ENCODE measurements at places on chromosomes 2 and 18.

- DNase-seq = no peak
Observed at GRCh38 chr18:11872479-11873136, 21.4 kb downstream of the CHMP1B start.

- DNase-seq = no peak
Observed at GRCh38 chr2:129369437-129369836, 610.0 kb upstream of the RAB6C start.

GRCh38 chr2:59790186-59791003, 763.1 kb downstream of the BCL11A start:
- no peak for DNase-seq

DNA sequence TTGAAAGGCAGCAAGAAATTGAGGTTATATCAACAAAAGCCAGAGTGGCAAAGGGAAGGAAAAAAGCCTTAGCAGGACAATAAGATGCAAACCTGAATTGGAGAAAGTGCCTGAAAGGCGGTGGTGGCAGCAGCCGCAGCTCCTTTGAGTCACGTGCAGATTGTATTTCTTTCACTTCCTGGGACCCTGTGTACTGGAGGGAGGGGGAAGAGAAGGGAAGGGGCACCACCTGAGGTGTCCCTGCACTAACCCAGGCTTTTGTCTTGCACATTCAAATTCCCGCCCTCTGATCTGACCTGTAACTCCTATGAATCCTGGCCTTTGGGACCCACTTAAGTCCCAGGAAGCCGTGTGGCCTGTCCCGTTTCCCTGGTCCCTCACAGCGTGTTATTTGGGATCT, 326.1 kb upstream of the SKOR2 start:
- no peak for DNase-seq

DNA sequence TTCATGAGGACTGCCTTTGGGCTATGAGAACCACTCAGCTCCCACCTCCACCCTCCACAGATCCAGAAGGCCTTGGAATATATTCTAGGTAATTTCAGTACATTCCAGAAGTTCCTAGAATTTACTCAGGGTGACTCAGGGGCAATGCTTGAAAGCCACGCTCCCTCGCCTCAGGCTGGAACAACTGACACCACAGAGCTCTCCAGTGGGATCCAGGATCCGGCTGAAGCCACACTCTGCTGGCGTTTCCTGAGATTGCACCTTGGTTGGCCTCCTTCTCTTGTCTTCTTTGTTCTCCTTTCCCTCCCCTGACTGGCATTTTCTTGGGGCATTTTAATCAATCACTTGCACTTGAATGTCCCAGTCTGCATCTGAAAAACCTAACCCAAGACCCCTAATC, 92.6 kb upstream of the KCNE4 start:
- peak; percentile 67 for DNase-seq

DNA sequence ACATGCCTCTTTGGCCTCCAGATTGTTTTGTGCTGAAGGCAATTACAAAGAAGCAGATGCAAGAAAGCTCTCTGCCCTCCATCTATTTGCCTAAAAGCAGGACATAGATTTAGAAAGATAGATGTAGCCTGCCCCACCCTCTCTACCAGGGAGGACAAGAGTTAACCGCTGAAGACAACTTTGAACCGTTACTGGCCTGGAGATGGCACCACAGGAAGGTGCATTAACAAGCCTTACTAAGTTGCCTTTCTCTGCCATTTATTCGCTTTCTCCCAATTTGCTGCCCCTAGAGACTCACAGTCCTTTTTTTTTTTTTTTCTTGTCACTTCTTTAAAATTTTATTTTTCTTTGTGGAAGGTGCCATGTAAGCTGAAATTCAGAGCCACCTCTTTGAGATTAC, 28.8 kb upstream of the RMDN2 start:
- no peak for DNase-seq

DNA sequence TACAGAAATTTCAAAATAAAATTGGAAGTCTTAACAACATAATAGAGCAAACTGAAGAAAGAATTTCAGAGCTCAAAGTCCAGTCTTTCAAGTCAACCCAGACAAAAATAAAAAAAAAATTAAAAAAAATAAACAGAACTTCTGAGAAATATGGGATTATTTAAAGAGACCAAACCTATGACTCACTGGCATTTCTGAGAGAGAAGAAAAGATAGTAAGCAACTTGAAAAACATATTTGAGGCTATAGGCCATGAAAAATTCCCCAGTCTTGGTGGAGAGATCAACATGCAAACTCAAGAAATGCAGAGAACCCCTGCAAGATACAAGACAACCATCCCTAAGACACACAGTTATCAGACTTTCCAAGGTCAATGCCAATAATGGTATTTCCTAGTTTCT, 167.4 kb downstream of the RNF144A start:
- no peak for DNase-seq

- DNase-seq = no peak
Observed at GRCh38 chr2:26723475-26723874, 31.0 kb downstream of the KCNK3 start.

- peak; percentile 58 for DNase-seq
Observed at GRCh38 chr2:202643012-202643858, 8.5 kb downstream of the FAM117B start.

DNA sequence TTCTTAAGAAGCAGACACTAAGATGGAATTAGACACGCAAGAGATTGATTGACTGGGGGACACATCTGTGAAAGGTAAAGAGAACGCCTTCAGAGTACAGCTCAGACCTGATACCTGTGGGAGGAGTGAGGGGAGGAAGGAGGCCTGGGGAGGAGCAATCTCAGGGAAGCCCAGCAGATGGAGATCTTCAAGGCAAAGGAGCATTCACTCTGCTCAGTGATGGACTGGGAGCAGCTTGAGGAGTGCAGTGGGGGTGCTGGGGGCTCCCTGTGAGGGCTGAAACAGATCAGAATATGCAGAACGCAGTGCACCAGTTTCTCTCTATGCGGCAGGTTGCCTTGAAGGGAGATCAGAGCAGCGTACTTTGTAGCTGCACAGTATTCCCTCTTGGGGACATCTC, 103.7 kb upstream of the ATP8B1 start:
- DNase-seq = no peak

DNA sequence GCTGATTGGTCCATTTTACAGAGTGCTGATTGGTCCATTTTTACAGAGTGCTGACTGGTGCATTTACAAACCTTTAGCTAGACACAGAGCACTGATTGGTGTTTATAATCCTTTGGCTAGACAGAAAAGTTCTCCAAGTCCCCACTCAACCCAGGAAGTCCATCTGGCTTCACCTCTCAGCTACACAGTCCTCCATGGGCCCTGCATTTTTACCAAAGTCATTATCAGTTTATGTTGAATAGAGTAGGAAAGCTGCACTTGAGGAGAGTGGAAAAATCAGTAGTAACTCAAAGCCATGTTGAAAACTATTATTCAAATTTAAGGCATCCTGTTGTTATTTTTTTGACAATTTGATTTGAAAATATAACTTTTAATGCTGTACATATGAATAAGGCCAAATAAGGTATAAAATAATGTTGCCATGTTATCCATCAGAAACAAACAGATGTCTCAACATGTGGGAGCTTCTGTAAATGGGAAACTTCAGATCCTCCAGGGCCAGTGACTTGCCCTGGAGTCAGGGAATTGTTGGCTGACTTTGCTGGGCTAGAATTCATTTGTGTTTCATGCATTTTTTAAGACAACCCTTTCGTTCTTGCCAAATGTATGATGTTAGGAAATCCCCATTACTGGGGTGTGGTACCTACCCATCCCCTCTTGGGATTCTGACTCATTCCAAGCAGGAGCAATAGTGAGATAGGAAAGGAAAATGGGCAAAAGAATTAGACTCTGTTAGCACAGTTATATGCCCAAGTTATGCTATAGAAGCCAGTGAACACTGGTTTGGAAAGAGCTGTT, 37.8 kb upstream of the CCDC195 start:
- DNase-seq = peak; percentile 39

GRCh38 chr2:44325897-44326296, 35.4 kb downstream of the PREPL start:
- DNase-seq = no peak

GRCh38 chr18:62702259-62702658, 13.1 kb upstream of the PHLPP1 start:
- no peak for DNase-seq

GRCh38 chr18:11047156-11047555, 102.2 kb downstream of the PIEZO2 start:
- DNase-seq = no peak

GRCh38 chr2:160205505-160205904, 5.4 kb upstream of the ITGB6 start:
- DNase-seq = peak; percentile 83

DNA sequence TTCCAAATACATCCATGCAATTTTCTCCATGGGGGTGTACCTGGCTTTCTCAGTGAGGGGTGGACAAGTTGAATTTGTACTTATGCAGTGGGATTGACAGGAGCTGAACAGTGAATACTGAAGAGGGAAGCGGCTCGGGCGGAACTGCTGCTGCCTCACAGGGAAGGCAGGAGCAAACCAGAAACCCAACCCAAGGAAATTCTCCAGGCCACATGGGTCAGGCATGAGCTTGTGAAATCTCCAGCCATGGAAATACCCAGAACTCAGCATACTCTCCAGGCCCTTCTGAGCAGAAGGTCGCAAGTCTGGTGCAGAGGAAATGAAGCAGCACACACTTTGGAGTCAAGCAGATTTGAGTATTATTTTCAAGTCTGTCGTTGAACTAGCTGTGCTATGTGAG, 26.5 kb upstream of the INO80C start:
- DNase-seq = peak; percentile 84

DNA sequence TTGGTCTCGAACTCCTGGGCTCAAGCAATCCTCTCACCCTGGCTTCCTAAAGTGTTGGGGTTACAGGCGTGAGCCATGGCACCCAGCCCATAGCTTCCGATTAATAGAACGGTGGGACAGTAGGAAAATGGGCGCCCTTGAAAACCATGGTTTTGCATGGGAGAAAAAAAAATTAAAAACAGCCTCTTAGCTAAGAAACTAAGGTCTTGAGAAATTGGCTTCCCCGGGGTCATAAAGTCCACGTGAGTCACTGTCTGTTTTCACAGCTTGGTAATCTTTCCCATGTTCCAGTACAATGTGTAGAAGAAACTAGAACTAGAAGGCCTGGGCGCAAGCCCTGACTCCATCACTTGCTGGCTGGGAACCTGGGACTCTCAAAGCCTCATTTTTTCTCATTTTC, 20.7 kb downstream of the B3GNT2 start:
- DNase-seq = peak; percentile 98

- no peak for DNase-seq
Observed at GRCh38 chr2:172431463-172431862, 4.1 kb downstream of the ITGA6 start.

- DNase-seq = no peak
Observed at GRCh38 chr2:96872591-96873349, 2.9 kb upstream of the SEMA4C start.

GRCh38 chr18:34972765-34973414, 68.3 kb upstream of the MAPRE2 start:
- DNase-seq = no peak

- peak; percentile 41 for DNase-seq
Observed at GRCh38 chr2:110173523-110173922, 31.3 kb downstream of the NPHP1 start.

- no peak for DNase-seq
Observed at GRCh38 chr2:2664989-2665833, 334.1 kb upstream of the MYT1L start.

DNA sequence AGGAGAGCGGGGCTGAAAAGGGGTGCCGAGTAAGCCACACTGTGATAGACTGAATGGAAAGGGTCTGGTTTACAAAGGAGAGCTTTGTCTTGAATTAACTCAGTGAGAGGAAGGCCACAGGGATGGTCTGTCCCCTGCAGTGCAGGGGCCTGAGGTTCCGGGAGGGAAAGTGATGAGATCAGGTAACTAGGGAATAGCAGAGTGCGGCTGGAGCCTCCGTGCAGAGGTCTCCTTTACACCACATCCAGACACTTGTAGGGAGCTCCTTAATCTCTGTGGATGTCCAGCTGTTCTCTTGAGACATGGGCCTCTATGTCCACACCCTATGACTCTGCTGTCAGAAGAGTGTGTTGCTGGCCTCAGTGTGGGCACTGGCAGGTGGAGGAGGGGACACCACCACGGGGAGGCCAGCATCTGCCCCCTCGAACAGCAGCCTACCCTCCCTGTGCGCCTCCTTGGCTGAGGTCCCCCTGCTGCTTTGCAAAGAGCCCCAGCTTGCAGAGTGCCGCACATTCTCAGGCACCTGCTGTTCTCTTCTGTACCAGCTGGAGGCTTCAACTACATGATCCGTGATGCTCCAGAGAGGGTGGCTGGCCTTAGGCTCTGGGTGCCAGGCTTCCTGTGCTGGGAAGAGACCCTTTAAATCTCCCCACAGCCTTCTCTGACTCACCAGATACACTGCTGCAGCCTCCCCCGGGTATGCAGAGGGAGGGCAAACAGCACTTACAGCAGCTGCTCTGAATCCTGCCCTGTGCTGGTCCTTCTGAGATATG, 25.9 kb downstream of the ENOSF1 start:
- no peak for DNase-seq

- peak; percentile 100 for DNase-seq
Observed at GRCh38 chr2:239328351-239329191, 72.2 kb downstream of the HDAC4 start.

DNA sequence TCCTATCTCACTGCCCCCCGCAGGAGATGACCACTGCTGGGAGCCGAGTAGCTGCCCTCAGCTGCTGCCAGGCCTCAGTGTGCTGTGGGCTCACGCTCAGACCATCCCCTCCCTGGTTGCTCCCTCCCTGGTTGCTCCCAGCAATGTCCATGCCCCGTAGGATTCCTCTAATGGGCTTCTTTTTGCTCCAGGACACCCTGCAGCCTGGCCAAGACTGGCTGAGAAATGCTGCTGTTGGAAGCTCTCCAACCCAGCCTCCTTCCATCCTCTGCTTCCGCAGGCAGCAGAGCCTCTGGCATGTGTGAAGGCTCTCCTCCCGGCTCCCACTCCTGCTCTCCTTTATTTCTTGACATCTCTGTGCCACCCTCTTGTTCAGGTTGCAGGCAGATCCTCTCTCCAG, 48.6 kb downstream of the SOX11 start:
- no peak for DNase-seq

DNA sequence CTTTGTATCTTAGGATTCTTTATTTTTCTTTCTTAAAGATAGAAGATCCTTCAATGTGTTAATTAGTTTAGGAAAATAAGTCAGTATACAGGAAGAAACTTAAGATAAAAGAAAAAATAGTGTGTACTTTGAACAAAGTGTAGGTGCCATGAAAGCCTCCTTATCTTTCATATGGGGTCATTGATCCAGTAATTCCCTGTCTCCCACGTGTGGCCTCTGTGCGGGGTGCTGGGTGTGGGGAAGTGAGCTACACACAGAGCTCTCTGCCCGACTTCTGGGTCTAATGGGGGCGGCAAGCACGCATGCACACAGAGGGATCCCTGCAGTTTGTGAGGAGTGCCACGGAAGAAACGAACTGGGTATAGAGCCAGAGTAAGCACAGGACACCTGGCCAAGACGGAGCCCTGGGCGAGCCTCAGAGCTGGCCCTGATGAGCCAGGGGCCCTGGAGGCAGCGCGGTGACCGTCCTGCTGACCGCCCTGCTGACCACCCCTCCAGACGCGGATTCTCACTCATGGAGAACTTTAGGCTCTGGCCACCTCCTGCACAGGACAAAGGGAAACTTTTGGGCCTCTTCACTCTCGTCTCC, 253.5 kb downstream of the ACKR3 start:
- DNase-seq = no peak

- no peak for DNase-seq
Observed at GRCh38 chr2:241695651-241696050, 6.2 kb upstream of the ING5 start.
